ENCODE measurements at places on chromosomes 12 and 14. TPM values are rescaled to one million over a fixed set of nuclear protein-coding genes. Genes with fewer than 3 reads are reported as not detected.

DNA sequence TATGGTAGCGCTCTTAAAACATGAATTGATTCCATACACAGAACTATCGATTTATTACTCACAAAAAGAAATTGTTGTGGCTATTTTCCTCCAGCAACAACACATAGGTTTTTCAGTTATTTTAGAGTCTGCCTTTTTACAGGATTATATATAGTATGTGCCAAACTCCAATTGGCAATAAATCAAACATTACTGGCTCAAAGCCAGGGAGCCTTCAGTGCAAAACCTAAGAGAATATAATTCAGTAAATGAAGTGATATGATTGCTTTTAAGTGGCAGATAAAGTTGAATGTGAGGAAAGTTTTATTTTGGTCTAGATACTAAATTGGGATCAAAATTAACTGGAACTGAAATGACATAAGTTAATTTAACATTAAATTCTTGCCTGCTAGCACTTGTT is 234.8 kb downstream of the PIK3C2G start:
- DNase-seq, result no peak

GRCh38 chr12:26451763-26452162 is 256.4 kb downstream of the SSPN start:
- DNase-seq, result no peak

DNA sequence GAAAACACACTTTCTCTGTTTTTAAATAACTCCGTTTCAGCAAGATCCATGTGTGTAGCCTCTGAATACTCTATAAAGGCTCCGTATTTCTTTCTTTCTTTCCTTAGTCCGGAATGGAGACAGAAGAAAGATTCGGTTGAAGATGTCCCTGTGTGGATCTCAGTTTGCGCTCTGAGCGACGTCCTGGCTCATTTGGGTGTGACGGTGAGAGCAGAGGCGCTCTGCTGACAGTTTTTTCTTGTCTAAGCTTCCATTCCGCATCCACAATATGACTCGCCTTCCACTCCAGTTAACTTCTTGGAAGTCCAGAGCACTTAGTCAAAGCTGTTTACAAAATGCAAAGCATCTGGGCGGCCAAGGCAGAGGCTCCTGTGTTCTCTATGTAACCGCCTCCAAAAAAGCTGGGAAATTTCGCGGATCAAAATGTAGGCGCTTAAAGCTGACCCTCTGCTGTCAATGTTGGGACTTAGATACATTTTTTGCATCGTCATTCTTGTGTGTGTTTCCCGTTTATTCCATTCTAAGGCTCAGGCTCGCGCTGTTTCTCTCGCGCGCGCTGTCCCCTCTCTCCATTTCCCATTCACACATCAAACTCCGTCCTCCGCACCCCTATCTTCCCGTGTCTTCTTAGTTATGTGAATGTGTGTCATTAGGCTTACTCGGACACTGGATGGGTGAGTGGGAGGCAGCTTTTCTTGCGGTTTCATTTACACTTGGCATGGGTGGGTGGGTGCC is 880 bp upstream of the FLRT2 start:
- no peak for DNase-seq

GRCh38 chr12:71218616-71219015 is 60.8 kb upstream of the TSPAN8 start:
- DNase-seq, result no peak

- DNase-seq, result no peak
Measured at GRCh38 chr12:68458866-68459265, 126.7 kb upstream of the MDM1 start.

GRCh38 chr14:64848239-64848638 is 31.5 kb downstream of the SPTB start:
- no peak for DNase-seq

DNA sequence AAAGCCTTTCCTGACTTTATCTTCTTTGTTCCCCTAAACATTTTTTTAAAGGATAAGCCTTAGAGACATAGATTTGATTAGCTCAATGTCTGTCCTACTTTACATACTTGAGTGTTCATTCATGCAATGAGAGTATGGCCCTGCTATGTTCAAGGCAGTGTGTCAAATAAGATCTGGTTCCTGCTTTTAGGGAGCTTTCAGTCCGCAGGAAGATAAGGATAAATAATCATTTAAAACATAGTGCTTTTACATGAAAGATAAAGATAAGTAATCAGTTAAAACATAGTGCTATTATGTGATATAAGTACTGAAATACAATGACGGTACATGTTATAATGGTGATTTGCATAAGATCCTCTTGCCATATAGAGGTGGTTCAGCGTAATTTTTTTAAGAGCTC is 378.3 kb upstream of the PRICKLE1 start:
- no peak for DNase-seq

- DNase-seq, result no peak
Measured at GRCh38 chr12:27673101-27673718, 23.0 kb upstream of the REP15 start.

GRCh38 chr14:103418481-103418818 is 33.2 kb downstream of the MARK3 start:
- no peak for DNase-seq

GRCh38 chr12:124336742-124337520 is 42.0 kb downstream of the RFLNA start:
- no peak for DNase-seq

The FGF23 gene
- not detected for total RNA-seq

The MIP gene
- not detected for total RNA-seq

DNA sequence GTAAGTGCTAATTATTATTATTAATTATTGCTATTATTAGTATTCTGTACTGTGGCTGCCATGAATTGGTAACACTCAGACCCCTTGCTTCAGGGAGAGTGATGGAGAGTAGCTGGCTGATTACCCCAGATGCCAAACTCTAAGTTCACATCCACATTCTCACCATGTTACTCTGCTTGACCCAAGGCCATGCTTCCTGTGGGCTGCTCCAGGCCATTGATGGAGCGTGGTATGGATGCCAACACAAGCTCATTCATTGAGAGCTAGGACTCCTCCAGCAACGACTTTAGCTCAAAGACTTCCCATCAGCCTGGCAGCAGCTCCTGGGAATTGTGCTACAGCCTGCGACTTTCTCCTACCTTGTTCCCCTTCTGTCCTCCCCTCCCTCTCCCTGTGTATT is 233.4 kb downstream of the MSRB3 start:
- no peak for DNase-seq

DNA sequence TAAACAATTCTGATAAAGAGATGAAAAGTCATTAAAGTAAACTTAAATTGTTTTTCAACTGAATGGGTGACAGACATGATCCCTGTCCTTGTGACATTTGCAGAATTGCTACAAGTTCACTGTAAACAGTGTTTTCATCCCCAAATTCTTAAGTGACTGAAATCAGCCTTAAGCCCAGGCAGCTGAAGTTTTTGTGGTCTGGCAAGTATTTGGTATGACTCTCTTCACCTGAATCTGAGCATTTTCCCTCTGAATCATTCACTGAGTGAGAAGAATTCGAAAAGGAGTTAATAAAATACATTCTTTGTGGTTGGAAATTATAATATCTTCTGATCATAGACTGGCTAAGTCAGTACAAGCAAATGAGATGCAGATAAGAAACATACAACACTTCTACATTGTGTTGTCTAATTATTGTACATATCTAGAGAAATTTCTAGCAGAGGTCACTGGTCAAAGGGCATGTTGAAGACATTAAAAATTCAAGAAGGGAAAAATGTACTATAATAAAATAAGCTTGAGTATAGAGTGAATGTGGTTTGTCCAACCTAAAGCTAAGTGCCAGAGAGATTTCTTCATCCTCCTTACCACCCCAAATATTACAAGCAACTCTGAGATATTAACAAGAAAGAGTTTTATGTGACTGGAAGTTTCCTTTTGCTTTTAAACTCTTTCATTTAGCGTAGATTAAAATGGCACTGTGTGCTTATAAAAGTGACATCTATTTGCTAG is 177.8 kb upstream of the DIO2 start:
- no peak for DNase-seq

DNA sequence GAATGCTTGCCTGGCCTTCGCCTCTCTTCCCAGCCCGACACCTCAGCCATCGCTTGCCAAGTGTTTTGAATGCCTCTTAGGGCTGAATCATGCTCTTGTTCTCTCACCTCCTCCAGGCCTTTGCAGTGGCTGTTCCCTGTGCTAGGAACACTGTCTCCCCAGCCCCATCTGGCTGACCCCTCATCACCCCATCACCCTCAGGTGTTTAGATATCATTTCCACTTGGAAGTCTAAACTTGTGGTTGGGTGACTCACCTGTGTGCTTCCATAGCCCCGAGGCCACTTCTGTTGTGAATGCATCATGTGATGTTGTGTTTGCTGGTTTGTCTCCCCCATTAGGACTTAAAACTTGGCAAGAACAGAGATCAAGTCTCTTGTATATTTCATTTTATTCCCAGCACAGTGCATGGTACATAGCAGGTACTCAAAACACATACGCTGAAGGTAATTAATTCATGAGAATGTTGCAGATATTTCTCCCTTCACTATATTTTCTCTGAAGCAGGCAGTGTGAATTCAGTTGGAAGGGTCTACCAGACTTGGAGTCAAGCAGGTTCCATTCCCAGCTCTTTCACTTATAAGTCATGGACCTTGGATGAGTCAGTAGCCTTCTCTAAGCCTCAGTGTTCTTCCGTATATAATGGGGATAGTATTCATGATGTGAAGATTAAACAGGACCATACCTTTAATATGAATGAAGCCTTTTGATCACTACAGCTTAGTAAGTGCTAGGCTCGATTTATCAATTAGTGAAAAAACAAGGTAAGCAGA is 67.8 kb downstream of the HRK start:
- DNase-seq, result no peak

DNA sequence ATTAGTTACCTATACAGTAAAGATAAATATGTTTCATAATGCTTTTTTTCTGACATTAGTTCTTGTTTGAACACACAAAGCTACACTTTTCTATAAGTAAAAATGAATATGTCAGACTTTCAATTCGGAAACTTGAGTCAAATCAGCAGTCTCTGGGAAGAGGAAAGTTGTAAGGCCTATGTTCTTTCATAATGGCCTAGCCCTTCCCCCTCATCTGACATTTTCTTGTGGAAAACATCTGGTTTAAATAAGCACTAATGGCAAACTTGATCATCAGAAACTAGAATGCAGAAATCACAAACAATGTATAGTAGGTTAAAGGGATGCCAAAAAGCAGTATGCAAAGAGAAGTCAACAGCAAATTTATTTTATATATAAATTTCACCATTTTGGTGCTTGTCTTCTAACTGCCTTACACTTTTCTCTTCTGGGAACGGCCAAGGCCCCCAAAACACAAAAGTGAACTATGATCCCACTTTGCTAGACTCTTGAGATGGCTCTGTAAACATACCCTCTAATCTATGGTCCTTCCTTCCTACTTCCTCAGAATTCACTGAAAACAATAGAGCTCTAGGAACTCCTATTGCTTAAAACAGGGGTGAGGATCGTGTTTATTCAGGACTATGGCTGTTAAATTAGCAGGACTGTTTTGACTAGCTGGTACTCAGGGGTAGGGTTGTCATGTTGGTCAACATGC is 444.1 kb downstream of the RAD51B start:
- no peak for DNase-seq

- no peak for DNase-seq
Measured at GRCh38 chr12:26705851-26706250, 127.1 kb downstream of the ITPR2 start.

DNA sequence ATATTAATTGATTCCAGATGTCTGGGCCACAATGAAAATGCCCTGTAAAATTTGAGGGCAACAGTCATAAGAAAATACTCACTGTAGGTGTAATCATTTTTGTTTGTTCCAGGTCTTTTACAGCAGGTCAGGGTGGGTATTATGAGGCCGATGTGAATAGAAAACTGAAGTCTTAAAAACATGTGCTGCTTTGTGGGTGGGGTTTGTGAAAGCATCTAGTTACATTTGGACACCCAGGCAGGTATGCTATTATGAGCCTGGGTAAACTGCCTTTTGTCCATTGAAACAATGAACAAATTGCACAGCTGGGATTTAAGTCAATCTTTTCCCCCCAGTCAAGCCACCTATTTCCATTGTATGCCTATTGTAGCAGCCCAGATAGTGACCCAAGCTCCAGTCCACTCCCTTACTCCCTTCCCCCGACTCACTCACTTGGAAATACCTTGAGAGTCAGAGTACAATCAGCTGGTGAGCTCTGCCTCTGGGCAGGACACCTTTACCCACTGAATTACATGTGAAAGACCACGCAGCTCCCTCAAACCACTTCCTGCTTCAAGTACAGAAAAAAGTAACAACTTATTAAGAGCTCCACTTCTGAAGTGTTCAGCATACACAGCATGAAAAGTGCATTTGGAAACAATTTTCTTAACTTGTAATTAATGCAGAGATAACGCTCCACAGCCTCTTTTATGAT is 1.8 kb downstream of the IGF1 start:
- DNase-seq, result no peak

- DNase-seq, result no peak
Measured at GRCh38 chr14:21714318-21714929, 40.8 kb upstream of the OR4E1 start.

- no peak for DNase-seq
Measured at GRCh38 chr14:46230540-46230939, 421.0 kb downstream of the RPL10L start.

DNA sequence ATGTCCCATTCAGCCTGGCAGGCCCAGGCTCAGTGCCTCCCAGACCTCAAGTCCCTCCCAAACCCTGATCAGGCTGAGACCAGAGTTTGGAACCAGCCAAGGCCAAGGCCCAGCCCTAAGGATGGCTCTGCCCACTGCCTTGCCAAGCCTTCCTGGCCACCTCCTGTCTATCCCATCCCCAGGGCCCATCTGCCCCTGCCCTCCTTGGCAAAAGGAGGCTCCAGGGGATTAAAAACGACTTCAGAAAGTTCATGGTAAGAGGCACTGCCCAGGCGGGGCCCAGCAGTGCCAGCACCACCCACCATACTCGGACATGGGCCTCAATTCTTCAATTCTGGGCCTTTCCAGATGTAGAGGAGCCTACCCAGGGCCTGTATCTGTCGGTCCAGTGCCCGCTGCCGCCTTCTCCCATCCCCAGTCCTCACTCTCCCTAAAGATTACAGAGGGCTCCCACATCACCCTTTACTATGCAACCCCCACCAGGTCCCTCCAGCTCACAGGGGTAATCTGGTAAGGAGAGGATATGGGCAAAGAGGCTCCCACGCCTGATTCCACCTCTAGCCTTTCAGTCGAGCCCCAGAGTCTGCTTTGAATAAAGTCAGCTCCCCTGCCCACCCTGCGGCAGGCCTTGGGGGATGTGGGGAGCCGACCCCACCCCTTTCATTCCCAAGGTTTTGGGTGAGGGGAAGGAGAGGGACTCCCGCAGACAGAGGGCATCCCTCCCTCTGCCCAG is 932 bp downstream of the ADCY6 start:
- no peak for DNase-seq

DNA sequence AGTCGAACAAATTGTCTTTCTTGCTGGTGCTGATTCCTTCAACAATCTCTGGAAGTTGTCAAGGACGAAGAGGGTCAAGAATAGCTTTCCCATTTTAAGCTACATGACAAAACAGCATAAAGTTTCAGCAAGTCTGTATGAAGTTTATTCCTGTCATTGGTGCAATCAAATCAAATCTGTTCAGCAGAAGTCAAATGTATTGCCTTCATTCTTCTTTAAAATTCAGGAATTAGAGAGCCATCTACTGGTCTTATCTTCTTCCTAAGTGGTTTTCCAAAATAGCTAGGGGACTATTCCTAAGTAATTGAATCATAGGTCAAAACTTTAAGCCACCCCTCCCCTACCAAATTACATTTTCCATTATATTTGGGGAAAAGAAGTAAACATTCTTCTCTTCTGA is 990.2 kb downstream of the GALC start:
- no peak for DNase-seq

The TRPV4 gene
- 2.4 TPM for total RNA-seq

The SOAT2 gene
- total RNA-seq, result not detected

The EIF2S3B gene
- not detected for total RNA-seq

The EPS8 gene
- total RNA-seq, result 253 TPM

All from omental fat pad (tissue), 4 donors.